Activated CD8-positive, alpha-beta T cell treated with anti-CD3 and anti-CD28 coated beads for 36 hours (primary cell): ENCODE measurements at places on chromosomes 7 and 10. TPM values are rescaled to one million over a fixed set of nuclear protein-coding genes. Genes with fewer than 3 reads are reported as not detected.

DNA sequence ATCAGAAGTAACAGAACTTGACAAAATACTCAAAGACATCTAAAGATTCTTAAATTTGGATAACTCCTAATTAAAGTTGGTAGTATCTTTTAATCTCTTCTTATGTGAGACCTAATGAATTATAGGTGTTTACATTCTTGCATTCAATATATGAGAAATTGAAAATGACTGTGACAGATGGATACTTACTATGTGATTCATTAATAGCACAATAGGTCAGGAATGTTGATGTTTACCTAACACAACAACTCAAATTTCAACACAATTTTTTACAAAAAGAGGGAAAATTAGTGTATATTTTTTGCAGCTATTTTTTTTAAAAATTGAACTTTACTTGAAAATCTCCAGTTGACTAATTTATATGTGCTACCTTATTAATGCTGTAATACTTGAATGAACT is 31.7 kb upstream of the MCU start:
- no peak for DNase-seq

- DNase-seq = no peak
Observed at GRCh38 chr7:69817121-69817520, 218.8 kb downstream of the AUTS2 start.

- no peak for DNase-seq
Observed at GRCh38 chr10:1194161-1194560, 138.0 kb downstream of the WDR37 start.

CHST3 gene
- total RNA-seq = 0.36 TPM

- no peak for DNase-seq
Observed at GRCh38 chr10:70619271-70620019, 16.9 kb upstream of the PRF1 start.

DNA sequence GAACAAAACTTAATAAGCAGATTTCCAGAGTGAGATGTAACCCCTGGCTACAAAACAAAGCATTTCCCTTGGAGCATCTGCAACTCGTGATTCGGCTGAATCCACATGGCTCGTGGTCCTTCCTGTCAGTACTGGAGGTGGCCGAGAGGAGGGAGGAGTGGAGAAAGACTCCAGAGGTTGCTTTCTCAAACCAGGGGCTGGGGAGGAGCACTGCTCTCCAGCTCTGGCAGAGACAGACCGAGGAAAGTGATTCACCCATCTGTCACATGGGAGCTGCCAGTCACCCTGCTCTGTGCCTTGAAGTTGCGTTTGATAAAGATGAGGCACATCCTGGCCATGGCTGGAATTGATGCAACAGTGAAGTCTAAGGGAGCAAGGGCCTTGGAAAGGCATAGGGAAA is 72.7 kb downstream of the COL13A1 start:
- DNase-seq = no peak

DNA sequence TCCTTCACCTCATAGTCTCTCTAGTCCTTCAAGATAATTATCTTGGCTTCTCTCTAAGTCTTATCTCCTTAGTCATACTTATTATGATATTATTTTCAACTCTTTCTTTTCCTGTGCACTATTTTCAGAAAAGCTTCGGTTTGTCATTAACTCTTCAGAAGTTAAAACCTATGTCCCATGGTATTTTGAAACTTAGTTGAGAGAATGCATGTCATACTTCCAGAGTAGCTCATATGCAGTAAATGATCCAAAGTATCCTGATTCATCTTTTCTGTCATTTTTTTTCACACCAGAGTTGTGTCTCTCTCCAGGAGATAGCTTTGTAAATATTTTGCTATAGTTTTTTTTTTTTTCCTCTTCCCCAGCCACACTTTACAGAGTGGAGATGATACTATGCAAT is 1008.6 kb downstream of the NRG3 start:
- DNase-seq = no peak

DNA sequence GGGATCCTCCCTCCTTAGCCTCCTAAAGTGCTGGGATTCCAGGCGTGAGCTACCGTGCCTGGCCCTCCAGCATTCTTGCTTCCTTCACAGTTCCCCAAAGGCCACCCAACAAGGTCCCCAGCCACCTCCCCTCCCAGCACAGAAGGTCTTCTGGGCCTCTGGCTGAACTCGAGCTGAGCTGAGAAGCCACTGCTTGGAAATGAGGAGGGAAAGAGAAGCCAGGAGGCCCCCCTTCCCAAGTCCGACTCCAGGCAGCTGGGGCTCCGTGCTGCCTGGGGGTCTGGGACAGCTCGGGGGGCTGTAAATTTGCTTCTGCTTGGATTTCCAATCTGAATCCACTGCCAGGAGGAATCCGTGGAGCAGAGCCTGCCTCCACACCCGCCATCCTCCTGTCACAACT is 5.5 kb upstream of the EPO start:
- DNase-seq = no peak

DNA sequence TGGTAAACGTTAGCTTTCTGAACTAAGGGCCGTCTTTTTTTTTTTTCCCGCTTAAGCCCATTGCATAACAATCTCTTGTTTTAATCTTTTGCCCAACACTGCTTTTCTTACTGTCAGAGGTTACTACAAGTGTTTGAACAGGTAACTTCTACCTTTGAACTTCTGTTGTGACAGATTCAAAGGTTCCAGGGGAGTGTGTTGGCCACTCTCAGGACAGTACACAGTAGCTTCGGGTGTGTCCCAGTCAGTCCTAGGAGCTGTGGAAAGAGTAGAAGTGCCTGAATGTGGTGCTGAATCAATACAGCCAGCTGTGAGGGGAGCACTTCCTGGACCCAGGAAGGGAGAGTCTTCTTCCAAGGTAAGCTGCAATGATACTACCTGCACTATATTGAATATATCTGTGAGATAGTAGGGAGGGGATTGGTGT is at the start of gene ACSL5:
Gene ACSL5 (plus strand): TSS at position 205 of the 427 bp plus-strand sequence. CDS start 20,831 bp downstream, outside the sequence.
- no peak for DNase-seq

PRKAR1B gene
- 49.9 TPM for total RNA-seq

- DNase-seq = peak; percentile 11
Observed at GRCh38 chr7:33185786-33186185, 56.4 kb downstream of the BBS9 start.

- no peak for DNase-seq
Observed at GRCh38 chr10:88174391-88174790, 311.0 kb downstream of the PTEN start.

KLF6 gene
- total RNA-seq = 116 TPM

- no peak for DNase-seq
Observed at GRCh38 chr7:70855373-70855772, 276.6 kb upstream of the GALNT17 start.

PHF14 gene
- 38.7 TPM for total RNA-seq

GRCh38 chr7:158431941-158432347 is 155.7 kb downstream of the PTPRN2 start:
- DNase-seq = no peak

SLC16A9 gene
- total RNA-seq = 1.2 TPM

MICALL2 gene
- total RNA-seq = 4.2 TPM

MOGAT3 gene
- total RNA-seq = not detected

DNA sequence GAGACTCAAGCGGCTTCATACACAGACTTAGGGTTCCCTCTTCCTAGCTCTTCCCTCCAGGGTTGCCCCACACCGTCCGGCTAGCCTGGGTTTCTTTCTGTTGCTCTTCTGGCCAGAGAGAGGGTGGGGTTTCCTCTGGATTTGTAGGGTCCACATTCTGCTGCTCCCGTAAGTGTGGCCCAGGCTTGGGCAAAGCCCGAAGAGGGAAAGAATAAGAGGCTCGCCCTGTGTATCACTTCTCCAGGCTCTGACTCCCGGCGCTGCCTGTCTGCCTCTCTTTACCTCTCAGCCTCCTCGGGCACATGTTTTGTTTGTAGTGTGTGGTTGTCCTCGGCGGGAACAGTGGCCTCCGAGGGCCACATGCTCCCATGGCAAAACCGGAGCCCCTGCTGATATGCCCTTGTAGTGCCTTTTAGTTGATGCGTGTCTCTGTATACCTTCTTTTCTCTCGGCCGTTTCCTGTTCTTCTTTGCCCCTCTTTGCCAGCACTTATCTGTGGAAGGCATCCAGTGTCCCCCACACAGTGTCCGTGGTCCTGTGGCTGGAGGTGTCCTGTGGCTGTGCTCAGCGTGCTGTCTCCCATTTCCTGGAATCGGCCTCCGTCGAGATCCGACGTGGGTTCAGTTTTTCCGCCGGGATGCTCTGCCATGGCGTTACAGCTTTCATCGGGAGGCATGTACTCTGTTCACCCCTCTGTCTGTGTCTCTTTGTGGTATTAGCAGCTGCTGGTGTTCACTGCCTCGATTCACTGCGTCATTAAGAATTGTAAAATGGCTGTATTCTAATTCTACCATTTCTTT is 102.9 kb downstream of the INPP5A start:
- no peak for DNase-seq

AKR1C2 gene
- total RNA-seq = not detected

- no peak for DNase-seq
Observed at GRCh38 chr7:135389971-135390370, 119.9 kb downstream of the CNOT4 start.

GRCh38 chr7:92296880-92297445 is 51.2 kb downstream of the ANKIB1 start:
- DNase-seq = no peak

MMRN2 gene
- not detected for total RNA-seq

- no peak for DNase-seq
Observed at GRCh38 chr7:151672716-151673115, 153.0 kb upstream of the RHEB start.

NKX1-2 gene
- not detected for total RNA-seq

DNA sequence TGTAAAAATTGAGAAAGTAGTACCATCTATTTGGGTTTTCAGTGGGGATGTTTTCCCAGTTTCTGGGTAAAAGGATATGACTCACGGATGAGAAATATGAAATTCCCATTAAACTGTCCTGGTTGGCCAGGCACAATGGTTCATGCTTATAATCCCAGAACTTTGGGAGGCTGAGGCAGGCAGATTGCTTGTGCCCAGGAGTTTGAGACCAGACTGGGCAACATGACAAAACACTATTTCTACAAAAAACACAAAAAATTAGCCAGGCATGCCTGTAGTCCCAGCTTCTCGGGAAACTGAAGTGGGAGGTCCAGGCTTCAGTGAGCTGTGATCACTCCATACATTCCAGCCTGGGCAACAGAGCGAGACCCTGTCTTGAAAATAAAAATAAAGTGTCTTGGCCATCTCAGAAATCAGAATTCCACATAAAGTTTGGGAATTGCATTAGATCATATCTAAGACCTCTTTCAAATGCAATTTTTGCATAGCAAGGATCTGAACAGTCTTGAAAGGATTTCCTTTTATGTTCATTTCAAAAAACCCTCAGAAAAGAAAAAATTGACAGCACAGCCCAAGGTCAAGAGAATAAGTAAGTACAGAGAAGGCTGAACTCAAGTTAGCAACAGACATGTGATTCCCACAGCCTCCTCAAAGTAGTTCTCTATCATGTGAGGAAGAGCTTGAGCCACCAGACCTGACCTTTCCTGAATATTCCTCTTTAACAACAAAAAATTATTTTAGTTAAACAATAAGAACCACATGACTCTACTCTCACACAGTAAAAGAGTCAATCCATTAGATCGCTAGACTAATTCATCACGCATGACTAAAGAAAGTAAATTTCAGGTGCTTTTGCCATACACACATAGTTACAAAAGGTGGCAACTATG is 141.5 kb upstream of the CAV2 start:
- DNase-seq = no peak

DNA sequence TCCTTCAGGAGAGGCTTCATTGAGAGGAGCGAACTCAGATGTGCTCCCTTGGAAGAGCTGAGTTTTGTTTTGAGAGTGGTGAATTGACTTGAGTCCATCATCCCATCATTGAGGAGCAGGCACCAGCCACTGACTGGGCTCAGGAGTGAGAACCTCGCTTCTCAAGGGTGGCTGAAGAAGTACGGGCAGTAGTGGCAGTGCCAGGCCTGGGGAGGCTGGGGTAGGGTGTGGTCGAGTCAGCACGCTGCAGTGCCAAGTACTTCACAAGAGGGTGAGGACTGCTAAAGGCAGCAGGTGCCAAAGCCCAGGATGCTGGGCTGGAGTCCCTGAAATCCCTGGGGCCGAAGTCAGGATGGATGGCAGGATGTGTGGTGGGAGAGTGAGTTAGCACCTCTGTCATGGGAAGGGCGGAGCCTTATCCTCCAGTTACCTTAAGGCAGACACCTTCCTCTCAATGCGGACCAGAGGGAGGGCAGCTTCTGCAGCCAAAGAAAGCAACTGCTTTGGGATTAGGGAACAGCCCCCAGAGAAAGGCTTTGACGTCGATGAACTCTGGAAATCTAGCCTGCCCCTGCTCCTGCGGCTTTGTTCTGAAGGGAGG is 210.3 kb downstream of the CAMK1D start:
- DNase-seq = no peak

GRCh38 chr7:94417901-94418300 is 23.2 kb downstream of the COL1A2 start:
- no peak for DNase-seq
